ENCODE measurements at places on chromosomes 11 and 22.

GRCh38 chr22:33883561-33883960 is 36.7 kb downstream of the LARGE1 start:
- DNase-seq = no peak

GRCh38 chr11:73243093-73243485 is 25.0 kb downstream of the P2RY2 start:
- no peak for DNase-seq

- DNase-seq = no peak
These were observed 74.6 kb upstream of the KCNQ1OT1 start for GRCh38 chr11:2774173-2775082.

- no peak for DNase-seq
These were observed 55.9 kb downstream of the PPFIA1 start for GRCh38 chr11:70326365-70326811.

DNA sequence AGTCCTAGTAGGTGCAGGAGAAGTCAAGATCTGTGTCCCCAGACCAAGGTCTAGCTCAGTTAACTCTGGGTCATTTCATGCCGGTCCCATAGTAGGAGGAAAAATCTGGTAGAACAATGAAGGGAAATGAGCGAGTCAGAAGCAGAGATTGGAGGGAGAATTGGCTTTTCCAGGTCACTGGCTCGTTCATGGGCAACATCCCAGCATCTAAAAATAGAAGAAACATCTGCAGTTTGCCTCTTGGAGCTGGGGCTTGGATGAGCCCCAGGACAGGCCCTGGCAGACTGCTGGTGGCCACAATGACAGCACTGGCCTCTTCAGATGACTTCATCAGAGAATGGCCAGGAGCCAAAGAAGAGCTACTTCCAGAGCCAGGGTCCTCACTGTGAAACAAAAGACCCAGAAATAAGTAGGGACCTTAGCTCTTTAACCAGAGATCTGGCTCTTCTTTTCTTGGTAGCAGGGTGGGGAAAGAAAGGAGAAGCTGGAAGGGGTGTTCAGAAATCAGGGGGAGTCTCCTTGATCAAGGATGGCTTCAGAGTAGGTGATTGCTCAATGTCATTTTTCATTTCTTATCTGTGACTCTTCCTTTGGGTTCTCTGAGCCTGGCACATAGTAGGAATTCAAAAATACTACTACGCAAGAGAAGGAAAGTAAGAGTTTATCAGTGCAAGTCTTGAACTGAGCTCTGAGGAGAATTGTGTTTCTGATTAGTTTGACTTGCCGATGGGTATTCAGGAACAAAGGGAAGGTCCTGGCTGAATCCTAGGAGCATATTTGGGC is 102.6 kb downstream of the TMPRSS5 start:
- no peak for DNase-seq

DNA sequence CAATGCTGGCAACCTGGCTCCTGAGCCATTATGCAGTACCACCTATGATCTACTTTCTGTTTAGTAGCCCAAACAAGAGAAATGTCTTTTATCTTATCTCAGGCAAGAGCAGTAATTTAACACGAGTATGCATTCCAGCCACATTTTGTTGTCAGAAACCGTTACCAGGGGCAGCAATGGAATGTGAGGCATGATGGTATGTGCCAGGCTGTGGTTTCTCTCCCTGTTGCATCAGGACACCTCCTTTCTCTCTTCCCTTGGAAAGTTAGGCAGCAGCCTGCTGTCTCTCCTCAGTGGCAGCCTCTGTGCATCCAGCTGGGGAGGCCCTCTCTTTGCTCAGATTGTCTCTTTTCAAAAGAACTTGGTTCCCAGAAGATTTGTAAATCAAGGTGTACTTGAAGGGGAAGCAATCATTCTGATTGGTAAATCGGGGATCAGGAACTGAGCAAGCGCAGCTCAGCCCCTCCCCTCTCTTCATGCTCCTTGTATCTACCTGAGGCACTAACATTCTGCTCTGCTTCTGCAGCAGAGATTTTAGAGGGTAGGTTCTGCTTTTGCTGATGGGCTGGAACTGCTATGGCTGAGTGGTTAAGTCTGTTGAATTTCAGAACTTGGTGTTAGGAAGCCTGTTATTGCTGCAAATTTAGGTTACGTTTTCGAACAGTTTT is 229.2 kb downstream of the ADAMTS15 start:
- DNase-seq = no peak

GRCh38 chr22:37972527-37972926 is 11.8 kb downstream of the SOX10 start:
- DNase-seq = no peak

GRCh38 chr11:35598254-35599125 is 19.8 kb upstream of the FJX1 start:
- no peak for DNase-seq

- no peak for DNase-seq
These were observed 12.5 kb upstream of the HMOX1 start for GRCh38 chr22:35368386-35368785.

DNA sequence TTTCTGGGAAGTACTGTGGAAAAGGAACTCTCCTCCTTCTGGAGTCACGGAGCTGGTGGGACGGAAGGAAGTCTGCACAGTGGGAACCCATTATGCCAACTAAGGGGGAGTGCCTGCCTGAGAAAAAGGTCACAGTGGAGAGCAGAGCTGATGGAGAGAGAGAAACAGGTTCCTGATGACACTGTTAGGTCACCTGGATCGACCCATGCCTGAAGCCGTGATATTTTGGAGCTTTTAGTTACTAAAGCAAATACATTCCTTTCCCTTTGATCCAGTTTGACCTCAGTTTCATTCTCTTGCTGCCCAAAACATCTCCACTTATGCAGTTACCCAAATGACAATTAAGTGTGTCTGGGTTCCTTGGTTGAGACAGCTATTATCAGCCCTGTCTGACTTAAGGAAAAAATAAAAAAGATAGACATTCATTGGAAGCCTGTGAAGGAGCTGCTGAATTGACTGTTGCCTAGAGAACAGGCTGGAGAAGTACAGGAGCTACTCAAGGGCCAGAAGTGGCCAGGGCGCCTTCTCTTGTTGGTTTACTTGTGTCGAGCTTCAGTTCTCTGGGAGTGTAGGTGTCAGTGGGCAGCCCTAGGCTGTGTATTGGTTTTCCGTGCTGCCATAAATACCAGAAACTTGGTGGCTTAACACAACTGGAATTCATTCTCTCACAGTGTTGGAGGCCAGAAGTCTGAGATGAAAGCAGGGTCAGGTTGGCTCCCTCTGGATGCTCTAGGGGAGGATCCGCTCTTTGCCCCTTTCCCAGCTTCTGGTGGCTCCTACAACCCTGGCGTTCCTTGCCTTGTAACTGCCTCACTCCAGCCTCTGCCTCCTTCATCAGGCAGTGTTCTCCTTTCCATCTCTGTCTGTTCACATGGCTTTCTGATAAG is 13.6 kb downstream of the MRGPRD start:
- no peak for DNase-seq

GRCh38 chr22:40334899-40335298 is 11.4 kb upstream of the ADSL start:
- no peak for DNase-seq

GRCh38 chr22:36806835-36807234 is 10.0 kb downstream of the PVALB start:
- no peak for DNase-seq

DNA sequence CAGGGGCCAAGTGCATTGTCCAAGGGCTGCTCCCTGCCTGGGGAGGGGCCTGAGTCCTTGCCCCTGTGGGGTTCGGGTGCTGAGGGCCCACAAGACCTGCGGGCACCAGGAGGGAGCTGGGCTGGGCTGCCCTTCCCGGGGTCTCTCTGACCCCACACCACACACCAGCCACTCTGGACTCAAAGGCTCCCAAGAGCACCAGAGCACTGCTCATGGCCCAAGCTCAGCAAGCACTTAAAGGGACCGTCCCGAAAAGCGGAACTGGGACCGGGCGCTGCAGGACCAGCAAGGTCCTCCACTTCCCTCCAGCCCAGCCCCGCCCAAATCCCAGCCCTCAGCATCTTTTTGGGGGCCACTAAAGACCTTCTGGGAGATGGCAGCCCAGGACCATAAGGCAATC is 5.3 kb downstream of the LSP1 start:
- no peak for DNase-seq

DNA sequence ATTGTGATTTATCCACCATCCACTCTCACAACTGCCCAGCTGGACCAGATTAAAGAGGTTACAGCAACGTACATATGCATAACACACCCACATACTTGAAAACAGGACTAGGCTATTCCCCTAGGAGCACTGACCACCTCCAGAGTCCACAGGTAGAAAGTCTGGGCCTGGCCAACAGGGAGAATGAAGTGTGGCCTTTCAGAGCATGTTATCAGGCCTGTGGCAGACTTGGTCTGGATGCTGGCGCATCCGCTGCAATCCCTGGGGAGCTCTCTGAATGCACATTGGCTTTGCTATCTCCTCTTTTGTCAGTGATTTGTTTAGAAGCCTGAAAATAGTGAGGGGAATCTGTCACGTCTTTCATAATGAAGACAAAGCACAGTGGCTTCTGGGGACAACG is 86.7 kb downstream of the C11orf58 start:
- DNase-seq = no peak

GRCh38 chr11:119800171-119800570 is 71.2 kb upstream of the NECTIN1 start:
- DNase-seq = no peak

DNA sequence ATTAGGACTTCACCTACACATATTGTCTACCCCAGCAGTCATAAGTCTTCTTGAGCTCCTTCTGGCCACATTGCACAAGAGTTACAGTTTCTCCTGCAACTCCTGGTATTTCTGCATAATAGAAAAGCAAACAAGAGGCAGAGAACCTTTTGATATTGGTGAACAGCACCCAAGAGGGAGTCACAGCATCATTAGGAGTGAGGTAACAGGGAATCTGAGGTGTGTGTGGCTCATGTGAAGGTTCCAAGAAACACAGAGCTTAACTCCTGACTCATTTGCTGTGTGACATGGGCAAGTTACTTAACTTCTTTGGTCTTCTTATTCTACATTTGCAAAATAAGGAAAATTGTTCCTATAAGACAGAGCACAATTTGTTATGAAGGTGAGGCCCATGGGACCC is 374.6 kb downstream of the INSC start:
- DNase-seq = no peak

GRCh38 chr11:14374922-14375830 is 16.2 kb upstream of the RRAS2 start:
- no peak for DNase-seq

DNA sequence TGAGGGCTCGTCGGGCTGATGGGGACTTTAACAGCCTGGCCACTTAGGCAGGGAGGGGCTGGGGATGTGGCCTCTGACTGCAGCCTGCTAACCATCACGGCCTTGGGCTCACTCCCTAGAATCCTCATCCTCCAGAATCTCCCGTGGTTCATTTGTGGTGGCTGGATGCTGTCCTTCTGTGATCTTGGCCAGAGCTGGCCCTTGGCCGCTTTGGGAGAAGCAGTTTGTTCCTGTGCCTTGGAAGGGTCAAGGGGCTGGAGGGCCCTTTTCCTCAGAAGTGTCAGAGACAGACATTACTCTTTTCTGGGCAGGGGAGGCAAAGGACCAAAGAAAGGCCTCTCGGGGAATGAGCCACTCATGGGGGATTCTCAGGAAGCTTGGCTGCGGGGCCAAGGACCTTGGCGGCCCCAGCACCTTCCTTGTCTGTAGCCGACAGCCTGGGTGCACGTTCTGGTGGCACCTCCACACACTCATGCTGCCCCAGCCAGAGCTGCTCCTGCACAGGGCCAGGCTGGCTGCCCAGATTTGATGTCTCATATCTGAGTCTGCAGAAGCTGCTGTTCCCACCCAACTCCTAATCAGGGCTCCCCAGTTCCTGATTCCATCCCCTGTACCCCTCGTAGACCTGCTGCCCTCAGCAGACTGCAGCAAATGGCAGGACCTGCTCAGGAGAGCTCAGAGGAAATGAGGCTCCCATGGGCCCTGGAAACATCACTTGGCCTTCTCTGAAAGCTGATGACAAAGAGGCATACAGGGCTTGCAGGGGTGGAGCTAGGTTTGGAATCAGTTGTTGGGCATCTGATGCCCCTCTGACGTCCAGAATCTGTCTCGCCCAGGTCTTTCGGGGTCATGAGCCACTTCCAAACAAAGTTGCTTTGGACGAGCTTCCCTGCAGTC is 107.7 kb downstream of the CTTN start:
- DNase-seq = no peak

- DNase-seq = no peak
These were observed 503.9 kb downstream of the INSC start for GRCh38 chr11:15618583-15619032.

GRCh38 chr11:115775846-115776245 is 271.6 kb upstream of the CADM1 start:
- no peak for DNase-seq

- no peak for DNase-seq
These were observed 20.1 kb downstream of the SERPIND1 start for GRCh38 chr22:20793748-20794649.

DNA sequence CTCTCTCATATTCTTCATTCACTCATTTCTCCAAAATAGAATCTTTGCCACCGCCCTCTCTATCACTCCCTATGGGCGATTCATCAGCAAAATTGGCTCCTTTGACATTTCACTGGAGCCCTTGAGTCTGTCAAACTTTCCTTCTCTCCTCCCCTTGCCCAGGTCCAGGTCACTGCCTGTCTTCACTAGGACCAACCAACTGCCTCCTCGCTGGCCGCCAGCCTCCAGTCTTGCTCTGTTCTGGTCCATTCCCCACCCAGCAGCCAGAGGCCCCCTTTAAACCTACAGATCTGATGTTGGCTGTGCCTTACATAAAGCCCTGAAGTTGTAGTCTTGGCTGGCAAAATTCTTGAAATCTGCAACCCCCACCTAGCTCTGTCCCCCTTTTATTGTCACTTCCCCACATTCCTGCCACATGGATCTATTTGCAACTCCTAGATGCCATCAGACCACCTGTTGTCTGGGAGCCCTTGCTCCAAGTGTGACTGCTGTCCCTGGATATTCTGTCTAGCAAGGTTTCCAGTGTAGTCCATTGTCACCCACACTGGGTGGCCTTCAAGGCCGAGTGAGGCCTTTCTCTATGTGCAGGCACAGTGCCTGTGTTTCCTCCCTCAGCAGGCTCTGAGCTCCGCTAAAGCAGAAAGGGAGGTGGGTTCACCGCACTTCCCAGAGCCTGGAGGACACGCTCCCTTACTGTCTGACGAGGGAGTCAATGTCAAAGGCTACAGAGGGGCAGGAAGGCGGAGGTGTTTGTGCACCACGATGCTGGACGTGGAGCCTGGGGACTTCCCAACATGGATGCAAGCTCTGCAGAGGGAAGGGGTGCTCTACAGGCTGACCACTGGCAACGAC is 25.5 kb downstream of the MYEOV start:
- DNase-seq = no peak

GRCh38 chr11:50182486-50182885 is 149.8 kb downstream of the OR4C45 start:
- DNase-seq = no peak

DNA sequence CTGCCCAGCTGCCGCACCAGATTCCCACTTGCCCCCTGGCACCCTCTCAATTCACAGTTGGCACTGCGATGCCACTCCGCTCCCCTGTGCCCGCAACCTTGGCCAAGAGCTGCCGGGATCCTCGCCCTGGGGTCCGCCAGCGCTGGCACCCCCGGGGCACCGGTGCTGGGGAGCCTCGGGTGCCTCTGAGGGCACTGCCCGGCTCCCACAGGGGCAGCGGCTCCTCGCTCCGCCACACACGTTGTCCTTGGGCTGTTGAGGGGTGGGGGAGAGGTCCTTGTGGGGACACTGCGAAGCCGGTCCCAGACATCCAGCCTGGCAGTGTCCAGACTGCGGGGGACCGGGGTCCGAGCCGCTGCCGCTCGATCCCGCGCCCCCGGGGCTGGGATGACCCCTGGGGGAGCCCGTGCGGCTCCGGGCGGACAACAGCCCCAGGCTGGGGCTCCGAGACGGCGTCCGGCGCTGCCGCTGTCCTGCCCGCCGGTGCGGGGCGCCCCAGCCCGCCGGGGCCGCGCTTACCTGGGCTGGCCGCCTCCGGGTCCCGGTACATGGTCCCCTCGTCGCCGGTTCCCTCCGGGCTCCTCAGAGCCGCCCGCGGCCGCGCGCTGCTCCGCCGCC is 496 bp downstream of the SYT7 start:
- DNase-seq = no peak

All from GM12892 (cell line).